Umbilical cord (tissue), 2 donors: ENCODE measurements at places on chromosomes 5 and 9. TPM values are rescaled to one million over a fixed set of nuclear protein-coding genes. Genes with fewer than 3 reads are reported as not detected.

TPM2 gene
- total RNA-seq: 2,993 TPM

DNA sequence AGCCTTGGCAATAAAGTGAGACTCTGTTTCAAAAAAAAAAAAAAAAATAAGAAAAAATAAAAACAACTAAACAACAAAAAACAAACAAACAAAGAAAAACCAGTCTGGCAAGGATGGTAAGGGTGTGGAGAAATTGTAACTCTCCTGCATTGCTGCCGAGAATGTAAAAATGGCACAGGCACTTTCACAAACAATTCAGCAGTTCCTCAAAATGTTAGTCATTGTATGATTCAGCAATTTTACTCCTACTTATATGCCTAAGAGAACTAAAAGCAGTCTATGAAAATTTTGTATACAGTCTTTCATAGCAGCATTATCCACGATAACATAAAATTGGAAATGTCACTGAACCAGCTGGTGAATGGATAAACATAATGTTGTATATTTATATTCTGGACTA lies 280.4 kb downstream of the CDH9 start:
- no peak for DNase-seq

GRCh38 chr9:15182730-15183129 lies 124.3 kb downstream of the TTC39B start:
- no peak for DNase-seq

DNA sequence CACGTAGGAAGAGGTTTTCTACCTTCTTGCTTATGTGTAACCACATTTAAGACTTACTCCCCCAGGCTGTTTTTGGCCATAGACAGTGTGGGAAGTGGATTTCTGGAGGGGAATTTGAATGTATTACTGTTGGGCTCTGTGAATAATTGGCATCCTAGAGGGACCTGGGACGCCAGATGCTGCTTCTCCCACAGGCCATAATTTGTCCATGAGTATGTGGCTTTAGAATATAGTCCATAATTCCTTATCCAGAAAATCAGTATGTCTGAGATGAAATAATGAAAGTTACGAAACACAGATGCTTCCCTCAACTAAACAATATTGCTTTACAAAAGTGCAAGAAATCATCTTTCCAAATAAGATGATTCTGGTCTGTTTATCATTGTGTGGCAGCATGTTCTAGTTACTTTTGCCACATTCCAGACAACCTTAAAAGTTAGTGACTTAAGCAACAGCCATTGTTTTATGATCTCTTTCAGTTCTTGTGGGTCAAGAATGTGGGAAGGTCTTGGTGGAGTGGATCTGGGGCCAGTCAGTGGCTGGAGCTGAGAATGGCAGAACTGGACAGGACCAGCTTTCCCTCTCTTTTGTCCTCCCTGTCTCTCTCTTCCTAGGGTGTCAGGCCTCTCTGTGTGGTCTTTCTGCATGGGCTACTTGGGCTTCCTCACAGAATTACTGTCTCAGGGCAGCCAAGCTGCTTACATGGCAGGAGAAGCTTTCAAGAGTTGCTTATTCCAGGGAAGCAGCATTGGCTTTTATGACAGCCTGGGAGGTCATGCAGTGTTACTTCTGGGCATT lies 79.4 kb downstream of the FBXL7 start:
- DNase-seq: no peak

GRCh38 chr9:37034938-37035647 lies 1.0 kb upstream of the PAX5 start:
- no peak for DNase-seq

TMEM215 gene
- 3.1 TPM for total RNA-seq

DNA sequence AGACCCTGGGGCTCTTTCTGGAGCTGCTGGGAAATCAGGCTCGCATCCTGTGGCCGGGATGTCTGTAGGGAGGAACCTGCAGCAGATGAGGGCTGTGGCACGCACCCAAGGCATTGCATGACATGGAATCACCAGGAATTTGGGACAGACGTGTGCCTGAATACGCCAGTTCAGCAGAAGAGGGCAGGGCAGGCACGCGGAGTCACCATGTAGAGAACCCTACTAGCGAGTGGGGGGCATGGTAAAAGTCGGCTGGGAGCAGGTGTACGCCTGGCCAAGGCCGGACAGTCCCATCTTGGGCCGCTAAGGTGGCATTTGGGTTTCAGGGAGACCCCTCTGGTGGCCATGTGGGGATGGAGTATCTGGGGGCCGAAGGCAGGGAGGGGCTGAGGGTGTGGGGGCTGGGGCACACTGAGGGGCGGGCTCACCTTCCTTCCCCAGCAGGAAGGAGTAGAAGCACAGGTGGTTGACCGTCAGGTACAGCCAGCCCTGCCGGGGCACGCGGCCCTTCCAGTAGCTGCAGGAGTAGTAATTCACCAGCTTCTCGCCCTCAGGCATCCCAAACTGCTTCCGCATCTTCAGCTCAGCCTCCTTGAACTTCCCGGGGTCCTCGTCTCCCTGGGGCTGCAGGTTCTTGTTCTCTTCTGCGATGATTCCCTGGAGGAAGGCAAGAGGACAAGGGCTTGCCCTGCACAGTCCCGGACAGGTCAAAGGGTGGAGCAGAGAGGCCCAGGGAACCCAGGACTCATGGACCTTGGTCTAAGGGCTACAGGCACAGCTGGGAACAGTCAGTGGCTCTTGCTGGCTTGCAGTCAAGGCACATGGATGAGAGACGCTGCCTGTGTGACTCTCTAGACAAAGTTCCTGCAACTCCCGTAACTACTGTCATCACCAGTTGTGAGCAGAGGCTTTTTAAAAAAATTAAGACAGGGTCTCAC lies 13.5 kb downstream of the TBC1D9B start:
- DNase-seq: no peak
